ENCODE measurements at places on chromosomes 16 and 17.

GRCh38 chr16:48353565-48354163 is 31.5 kb downstream of the SIAH1 start:
- no peak for DNase-seq

DNA sequence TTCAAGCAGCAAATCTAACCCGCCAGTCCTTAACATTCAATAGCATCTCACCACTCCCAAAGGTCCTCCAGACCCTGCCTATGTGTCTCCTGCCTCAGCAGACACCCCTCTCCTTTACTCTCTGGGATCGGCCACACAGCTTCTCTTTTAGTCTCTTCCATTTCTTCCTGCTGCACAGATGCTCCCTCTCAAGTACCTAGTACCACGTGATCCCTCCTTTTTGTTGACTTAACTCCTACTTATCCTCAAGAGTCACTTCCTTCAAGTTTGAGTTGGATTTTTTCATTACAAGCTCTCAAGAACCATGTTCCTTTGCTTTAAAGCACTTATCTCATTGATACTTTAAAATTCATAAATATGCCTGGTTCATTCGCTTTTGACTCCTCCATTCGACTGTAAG is 24.9 kb downstream of the AMFR start:
- no peak for DNase-seq

DNA sequence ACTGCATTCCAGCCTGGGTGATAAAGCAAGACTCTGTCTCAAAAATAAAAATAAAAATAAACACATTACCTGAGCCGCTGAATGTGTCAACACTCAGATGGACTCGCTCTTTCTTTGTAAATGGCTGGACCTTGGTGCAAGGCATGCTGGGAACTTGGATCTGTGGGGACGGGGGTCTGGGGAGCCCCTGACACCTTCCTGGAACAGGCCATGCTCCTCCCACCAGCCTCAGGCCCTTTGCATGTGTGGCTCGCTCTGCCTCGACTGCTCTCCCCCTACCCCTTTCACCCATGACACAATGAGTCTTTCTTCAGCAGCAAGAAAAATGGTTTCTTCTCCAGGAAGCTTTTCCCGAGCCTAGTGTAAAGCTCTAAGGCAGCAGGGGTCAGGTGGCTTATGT is 94.0 kb upstream of the CDH5 start:
- no peak for DNase-seq

GRCh38 chr17:38444151-38444550 is 15.9 kb downstream of the ARHGAP23 start:
- DNase-seq, result peak; percentile 27

DNA sequence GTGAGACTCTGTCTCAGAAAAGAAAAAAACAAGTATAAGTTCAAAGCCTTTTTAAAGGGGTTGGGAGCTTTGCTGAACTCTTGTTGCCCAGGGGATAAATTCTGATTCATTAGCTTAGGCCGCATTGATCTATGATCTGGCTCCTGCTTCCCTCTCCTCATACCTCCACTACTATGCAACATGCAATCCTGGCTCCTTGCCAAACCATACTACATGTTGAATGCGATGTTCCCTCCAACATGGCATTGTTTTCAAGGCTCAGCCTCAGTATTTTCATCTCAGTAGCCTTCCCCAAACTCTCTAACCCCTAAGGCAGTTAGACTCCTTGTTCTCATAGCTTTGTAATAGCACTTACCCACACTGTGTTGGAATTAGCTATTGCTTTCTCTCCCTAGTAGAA is 6.2 kb downstream of the REXO5 start:
- no peak for DNase-seq

DNA sequence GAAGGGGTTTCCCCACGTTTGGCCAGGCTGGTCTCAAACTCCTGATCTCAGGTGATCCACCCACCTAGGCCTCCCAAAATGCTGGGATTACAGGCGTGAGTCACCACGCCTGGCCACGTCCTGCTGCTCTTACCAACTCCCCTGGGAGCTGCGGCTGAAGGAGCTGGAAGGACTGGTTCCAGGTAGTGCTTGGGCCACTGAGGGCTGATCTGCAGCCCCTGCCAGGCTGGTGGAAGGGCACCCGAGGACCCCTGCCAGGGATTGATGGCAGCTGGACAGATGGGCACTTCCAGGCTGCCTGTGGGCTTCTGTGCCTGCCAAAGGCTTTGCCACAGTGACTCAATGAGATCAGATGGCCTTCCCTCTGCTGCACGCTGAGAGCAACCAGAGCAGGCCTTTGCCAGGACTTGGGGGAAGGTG is 2.3 kb downstream of the OXLD1 start:
- no peak for DNase-seq

DNA sequence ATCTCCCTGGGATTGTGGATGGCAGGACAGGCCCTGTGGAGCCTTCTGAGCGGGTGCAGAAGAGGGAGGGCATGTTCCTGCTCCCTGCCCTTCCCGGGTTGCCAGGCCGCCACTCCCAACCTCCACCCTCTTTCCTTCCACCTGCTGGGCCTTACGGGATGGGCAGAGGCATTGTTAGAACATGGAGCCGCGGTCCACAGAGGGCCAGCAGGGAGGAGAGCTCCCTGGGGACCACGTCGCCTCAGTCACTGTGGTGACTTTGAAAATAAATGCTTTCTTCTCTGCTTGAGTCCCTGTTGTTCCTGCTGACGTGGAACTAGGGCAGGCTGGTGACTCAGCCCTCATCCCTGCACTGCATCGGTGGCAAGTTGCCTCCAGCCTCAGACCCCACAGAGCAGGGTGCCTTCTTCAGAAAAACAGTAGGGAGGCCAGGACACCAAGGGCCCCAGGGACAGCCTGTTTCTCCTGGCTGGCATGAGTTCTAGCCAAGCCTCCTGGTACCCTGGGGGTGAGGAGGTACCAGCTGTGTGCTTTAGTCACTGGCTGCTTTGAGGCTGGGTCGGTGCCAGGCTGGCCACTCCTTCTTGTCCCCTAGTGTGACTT is 224.9 kb downstream of the SEC14L1 start:
- no peak for DNase-seq

- DNase-seq, result no peak
These were observed 44.2 kb upstream of the DNAH9 start for GRCh38 chr17:11554042-11554441.

DNA sequence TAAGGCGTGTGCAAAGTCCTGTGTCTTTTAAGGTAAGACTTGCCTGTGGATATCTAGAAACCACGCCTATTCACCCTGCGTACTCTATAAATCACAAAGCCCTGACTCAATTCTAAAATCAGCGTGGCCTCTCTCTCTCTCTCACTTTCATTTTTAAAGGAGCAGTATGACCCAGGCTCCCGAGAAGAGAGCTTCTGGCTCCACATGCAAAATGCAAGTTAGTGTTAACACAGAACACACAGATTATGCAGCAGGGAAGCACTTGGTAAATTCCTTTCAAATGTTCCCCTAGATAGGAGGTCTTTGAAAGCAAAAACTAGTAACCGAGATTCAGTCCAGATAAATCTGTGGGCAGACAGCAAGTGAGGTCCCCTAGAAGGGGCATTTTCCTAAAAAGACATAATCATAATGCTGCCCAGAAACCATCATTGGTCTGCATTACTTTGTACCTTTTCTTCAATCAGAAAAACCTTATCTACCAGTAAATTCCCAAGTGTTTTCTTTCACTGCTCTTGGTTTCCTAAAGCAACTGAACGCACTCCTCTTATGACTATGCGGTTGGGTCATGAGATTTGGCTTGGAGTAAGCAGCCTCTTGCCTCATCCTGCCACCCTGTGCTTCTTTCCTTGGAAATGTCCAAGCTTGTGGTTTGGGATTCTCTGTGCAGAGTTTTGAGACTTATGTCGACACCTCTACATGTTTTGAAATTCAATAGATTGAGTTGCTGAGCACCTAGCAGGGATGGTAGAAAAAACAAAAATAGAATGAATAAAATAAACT is 31.7 kb upstream of the KCNJ2 start:
- no peak for DNase-seq

DNA sequence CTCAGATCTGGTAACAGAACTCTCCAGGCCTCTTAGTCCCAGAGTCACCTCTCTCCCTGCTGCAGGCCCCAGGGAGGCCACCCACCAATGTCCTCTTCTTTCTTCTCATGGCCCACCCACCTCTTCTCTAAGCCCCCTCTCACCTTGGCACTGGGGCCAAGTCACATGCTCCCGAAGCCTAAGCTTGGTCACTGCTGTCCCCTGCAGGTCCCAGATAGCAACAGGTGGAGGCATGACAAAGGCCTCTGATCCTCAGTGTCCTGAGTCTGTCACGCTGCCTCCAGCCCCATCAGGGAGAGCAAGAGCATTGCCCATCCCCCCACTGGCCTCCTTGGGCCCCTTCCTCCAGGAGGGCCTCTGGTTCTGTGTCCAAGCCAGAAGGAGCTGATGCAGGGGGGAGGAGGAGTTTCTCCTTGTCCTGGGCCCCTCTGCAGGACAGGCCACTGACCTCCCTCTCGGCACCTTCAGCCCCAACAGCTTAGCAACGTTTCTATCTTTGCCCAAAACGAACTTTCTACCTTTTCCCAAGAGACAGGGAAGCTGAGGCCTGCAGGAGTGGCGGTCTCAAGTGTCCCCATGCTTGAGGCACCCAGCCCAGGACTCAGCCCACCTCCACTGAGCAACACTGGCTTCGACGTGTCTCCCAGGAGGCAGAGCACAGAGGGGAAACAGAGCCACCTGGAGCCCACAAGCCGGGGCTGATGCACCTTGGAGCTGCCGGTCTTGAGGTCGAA is 8.6 kb downstream of the P2RX1 start:
- DNase-seq, result no peak

GRCh38 chr16:49780433-49780832 is 75.5 kb downstream of the ZNF423 start:
- DNase-seq, result no peak

- DNase-seq, result no peak
These were observed 38.1 kb downstream of the GPT2 start for GRCh38 chr16:46922239-46922638.

Data from stimulated activated CD4-positive, alpha-beta T cell treated with anti-CD3 and anti-CD28 coated beads, Interleukin-1b, Interleukin-23, amount 100 ng/mL, for 1 hour (primary cell).